ENCODE measurements at places on chromosomes 7 and 10. TPM values are rescaled to one million over a fixed set of nuclear protein-coding genes. Genes with fewer than 3 reads are reported as not detected.

Gene EPDR1
- total RNA-seq = 1.1 TPM

Gene SLC18A2
- not detected for total RNA-seq

GRCh38 chr10:25071227-25071626, 54.8 kb downstream of the THNSL1 start:
- H3K4me1 ChIP-seq = no peaks in the 10 kb centered on the region
- H3K27me3 ChIP-seq = no peaks in the 10 kb centered on the region
- DNase-seq = no peak
- no peak overlapping the region for H3K27ac ChIP-seq

GRCh38 chr10:58488921-58489320, 23.8 kb upstream of the BICC1 start:
- H3K4me3 ChIP-seq = no peak overlapping the region
- no peak for DNase-seq
- no peaks in the 10 kb centered on the region for H3K27me3 ChIP-seq
- no peak overlapping the region for H3K27ac ChIP-seq
- H3K4me1 ChIP-seq = no peaks in the 10 kb centered on the region

- DNase-seq = no peak
- H3K27me3 ChIP-seq = no peaks in the 10 kb centered on the region
- H3K27ac ChIP-seq = no peak overlapping the region
- H3K4me1 ChIP-seq = no peaks in the 10 kb centered on the region
- H3K36me3 ChIP-seq = no peaks in the 10 kb centered on the region
Observed at GRCh38 chr10:126208726-126209302, 179.5 kb downstream of the ADAM12 start.

DNA sequence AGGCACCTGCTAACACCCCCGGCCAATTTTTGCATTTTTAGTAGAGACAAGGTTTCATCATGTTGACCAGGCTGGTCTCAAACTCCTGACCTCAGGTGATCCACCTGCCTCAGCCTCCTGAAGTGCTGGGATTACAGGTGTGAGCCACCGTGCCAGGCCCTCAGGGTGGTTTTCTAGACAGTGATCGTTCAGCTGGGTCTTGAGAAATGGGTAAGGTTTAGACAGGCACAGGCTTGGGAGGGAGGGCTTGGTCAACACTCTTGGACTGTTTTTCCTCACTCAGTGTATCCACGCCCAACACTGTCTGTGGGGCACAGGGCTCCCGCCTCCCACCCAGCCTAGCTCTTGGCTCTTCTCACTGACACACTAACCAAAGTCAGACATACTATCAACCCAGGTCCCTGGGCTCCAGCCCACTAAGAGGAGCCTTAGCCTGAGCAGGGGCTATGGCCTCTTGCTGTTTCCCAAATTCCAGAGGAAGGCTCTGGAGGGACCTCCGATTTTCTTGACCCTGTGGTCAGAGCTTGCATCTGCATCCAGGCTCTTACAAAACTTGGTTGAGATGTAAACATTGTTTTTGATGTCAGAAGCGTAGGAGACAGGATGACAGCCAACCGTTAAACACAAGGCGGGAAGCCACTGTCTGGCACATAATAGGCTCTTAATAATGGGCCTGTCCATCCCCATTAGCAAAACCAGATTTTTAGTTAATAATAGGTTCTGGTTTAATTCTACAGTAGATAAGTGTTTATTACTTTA, 143.9 kb downstream of the PRKAG2 start:
- no peaks in the 10 kb centered on the region for H3K36me3 ChIP-seq
- no peaks in the 10 kb centered on the region for H3K27me3 ChIP-seq
- DNase-seq = no peak
- H3K4me3 ChIP-seq = no peak overlapping the region
- no peaks in the 10 kb centered on the region for H3K4me1 ChIP-seq

GRCh38 chr10:100104300-100104699, 22.6 kb upstream of the CPN1 start:
- H3K4me3 ChIP-seq = no peak overlapping the region
- H3K4me1 ChIP-seq = no peaks in the 10 kb centered on the region
- no peaks in the 10 kb centered on the region for H3K36me3 ChIP-seq
- no peaks in the 10 kb centered on the region for H3K27me3 ChIP-seq

Gene C10orf67
- total RNA-seq = not detected

Gene MYPN
- total RNA-seq = not detected

DNA sequence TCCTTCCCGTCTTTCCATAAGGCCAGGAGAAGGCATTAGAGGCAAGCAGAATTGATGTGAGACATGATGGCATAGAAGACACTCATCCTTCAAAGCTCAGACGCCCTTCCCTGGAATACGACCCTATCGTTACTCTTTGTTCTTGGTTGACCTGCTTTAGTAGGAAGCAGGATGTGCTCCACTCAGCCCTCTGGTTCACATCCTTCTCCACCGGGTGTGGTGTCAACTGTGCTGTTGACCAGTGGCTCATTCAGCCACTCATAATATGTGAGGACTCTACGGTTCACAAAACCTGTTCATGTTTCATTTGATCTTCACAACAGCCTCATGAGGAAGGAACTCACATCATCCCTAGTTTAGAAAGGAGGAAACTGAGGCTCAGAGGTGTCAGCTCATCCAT, 47.1 kb downstream of the ADRA2A start:
- no peak overlapping the region for H3K4me3 ChIP-seq
- no peaks in the 10 kb centered on the region for H3K36me3 ChIP-seq
- no peaks in the 10 kb centered on the region for H3K4me1 ChIP-seq
- no peak for DNase-seq

DNA sequence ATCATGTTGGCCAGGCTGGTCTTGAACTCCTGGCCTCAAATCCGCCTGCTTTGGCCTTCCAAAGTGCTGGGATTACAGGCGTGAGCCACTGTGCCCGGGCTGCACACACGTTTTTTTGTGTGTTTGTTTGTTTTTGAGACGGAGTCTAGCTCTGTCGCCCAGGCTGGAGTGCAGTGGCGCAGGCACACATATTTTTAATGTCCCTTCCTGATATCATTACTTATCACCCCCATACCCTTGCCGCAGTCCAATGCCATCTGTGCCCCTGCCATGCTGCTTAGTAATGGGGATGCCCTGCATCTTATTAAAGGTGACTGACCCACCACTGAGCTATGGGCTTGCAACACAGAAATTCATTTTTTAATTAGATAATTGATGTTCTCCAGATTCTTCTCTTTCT, 180.7 kb downstream of the TEX36 start:
- no peak overlapping the region for H3K27ac ChIP-seq
- no peaks in the 10 kb centered on the region for H3K36me3 ChIP-seq
- no peak overlapping the region for H3K4me3 ChIP-seq
- no peaks in the 10 kb centered on the region for H3K27me3 ChIP-seq
- DNase-seq = no peak

Gene DDIT4
- 144 TPM for total RNA-seq

Gene KIF11
- total RNA-seq = 37.1 TPM

DNA sequence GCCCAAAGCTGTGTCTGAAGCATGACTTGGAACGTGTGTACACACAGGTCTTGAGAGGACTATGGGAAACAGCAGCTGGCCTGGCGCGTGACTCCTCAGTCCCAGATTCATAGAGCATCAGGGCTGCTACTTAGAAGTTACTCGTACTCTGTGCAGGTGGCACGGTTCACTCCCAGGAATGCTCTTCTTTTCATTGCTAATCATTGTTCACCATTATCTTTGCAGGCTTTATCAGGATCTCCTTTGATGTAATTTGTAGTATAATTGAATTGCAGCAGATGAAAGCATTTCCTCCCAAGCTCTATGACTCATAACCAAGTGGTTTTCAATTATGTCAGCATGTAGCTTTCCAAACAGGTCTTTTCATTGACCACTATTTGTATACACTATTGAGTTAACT, 938.9 kb downstream of the NRG3 start:
- H3K27me3 ChIP-seq = no peaks in the 10 kb centered on the region
- no peak overlapping the region for H3K27ac ChIP-seq
- H3K36me3 ChIP-seq = no peaks in the 10 kb centered on the region
- H3K4me1 ChIP-seq = no peaks in the 10 kb centered on the region

DNA sequence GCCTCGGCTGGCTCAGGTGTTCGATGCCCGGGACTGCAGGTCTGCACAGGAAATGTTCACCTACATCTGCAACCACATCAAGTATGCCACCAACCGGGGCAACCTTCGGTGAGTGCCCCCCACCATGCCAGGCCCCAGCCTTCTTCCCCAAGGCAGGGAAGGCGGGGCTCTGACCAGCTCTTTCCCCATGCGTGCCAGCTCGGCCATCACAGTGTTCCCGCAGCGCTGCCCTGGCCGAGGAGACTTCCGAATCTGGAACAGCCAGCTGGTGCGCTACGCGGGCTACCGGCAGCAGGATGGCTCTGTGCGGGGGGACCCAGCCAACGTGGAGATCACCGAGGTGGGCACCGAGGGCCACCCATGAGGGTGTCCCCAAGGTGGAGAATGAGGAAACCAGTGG, 7.5 kb downstream of the NOS3 start:
- H3K36me3 ChIP-seq = no peaks in the 10 kb centered on the region
- no peaks in the 10 kb centered on the region for H3K27me3 ChIP-seq
- no peak overlapping the region for H3K4me3 ChIP-seq
- H3K27ac ChIP-seq = no peak overlapping the region

Gene SFRP5
- not detected for total RNA-seq

GRCh38 chr10:88473989-88474883, 108.9 kb downstream of the RNLS start:
- DNase-seq = no peak
- no peaks in the 10 kb centered on the region for H3K27me3 ChIP-seq
- H3K27ac ChIP-seq = no peak overlapping the region
- no peaks in the 10 kb centered on the region for H3K36me3 ChIP-seq
- H3K4me3 ChIP-seq = no peak overlapping the region

Gene ASB10
- total RNA-seq = not detected

DNA sequence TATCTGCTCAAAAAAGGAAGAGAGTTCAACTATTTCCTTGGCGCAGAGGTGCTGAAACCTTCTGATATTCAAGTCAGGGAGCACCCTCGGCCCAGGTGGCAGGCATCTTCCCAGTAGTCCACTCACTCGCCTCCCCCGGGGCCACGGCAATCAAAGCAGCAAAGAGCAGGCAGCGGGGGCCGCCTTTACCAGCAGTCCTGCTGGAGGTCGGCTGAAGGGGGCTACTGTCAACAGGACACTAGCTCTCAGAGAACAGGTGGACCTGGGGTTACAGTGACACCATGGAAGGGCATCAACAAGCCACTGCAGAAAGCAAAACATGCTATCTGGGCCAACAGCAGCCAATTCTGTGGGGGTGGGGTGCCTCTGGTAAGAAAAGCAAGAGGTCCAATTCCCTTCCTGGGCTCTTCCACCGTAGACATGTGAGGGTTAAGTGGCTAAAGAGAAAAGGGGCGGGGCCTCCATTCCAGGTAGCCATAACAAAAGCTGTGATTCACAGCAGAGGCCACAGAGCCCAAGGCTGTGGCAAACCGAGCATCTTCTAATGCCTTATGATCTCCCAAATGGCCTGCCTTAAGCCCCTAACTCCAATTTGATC, 9.4 kb downstream of the FZD9 start:
- H3K4me1 ChIP-seq = no peaks in the 10 kb centered on the region
- H3K27ac ChIP-seq = no peak overlapping the region
- no peak overlapping the region for H3K4me3 ChIP-seq
- no peak for DNase-seq

All from CD8-positive, alpha-beta memory T cell (primary cell).